ENCODE measurements at places on chromosomes 12 and 14. TPM values are rescaled to one million over a fixed set of nuclear protein-coding genes. Genes with fewer than 3 reads are reported as not detected.

The CHFR gene
- total RNA-seq: 35.2 TPM

The HAL gene
- total RNA-seq: 0.58 TPM

The NYNRIN gene
- 30.6 TPM for total RNA-seq

DNA sequence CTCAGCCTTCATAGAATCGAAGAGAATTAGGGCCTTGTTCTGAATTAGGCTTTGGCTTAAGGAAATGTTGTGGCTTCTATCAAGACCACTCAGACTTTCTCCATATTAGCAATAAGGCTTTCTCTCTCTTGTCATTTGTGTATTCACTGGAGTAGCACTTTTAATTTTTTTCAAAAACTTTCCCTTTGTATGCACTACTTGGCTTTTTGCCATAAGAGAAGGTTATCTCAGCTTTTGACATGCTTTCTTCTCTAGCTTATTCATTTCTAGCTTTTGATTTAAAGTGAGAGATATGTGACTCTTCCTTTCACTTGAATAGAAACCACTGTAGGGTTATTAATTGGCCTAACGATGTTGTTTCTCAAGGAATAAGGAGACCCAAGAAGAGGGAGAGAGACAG is 244.2 kb downstream of the GPHN start:
- no peak for DNase-seq

GRCh38 chr12:3213188-3213587 is 136.0 kb downstream of the TSPAN9 start:
- DNase-seq: no peak

- DNase-seq: no peak
These were observed 20.9 kb downstream of the HEBP1 start for GRCh38 chr12:12979126-12979525.

All from mucosa of gallbladder (tissue), 1 donor.